ENCODE measurements at places on chromosomes 11 and 22.

DNA sequence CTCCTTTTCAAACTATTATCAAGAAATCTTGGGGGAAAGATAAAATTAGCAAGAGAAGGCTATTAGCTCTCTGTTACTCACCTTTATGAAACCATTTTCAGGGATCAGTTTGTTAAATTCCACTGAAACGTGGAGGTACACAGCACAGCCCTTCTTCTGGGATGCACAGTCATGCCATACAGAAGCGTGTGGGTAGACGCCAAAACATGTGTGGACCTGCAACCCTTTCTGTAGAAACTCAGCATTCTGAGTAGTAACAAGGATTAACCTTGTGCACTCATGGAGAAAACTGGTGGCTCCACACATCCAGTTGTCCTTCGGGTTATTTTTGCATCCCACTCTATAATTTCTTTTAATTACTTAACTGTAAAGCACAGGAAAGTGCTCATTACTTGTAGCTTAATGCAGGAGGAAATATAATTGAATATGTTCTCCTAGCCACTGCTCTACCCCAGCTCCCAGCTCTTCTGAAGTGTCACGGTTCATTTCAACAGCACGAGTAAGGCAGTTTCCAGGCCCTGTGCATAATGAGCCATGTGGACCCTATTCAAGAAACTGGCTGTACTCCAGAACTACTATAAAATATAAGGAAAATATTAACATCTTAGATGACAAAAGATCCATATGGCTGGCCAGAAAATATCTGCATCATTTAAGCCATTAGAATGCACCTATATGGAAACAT is 26.1 kb downstream of the BDNF start:
- DNase-seq, result no peak

- no peak for DNase-seq
These were observed 99.8 kb downstream of the MYO18B start for GRCh38 chr22:25841775-25842174.

DNA sequence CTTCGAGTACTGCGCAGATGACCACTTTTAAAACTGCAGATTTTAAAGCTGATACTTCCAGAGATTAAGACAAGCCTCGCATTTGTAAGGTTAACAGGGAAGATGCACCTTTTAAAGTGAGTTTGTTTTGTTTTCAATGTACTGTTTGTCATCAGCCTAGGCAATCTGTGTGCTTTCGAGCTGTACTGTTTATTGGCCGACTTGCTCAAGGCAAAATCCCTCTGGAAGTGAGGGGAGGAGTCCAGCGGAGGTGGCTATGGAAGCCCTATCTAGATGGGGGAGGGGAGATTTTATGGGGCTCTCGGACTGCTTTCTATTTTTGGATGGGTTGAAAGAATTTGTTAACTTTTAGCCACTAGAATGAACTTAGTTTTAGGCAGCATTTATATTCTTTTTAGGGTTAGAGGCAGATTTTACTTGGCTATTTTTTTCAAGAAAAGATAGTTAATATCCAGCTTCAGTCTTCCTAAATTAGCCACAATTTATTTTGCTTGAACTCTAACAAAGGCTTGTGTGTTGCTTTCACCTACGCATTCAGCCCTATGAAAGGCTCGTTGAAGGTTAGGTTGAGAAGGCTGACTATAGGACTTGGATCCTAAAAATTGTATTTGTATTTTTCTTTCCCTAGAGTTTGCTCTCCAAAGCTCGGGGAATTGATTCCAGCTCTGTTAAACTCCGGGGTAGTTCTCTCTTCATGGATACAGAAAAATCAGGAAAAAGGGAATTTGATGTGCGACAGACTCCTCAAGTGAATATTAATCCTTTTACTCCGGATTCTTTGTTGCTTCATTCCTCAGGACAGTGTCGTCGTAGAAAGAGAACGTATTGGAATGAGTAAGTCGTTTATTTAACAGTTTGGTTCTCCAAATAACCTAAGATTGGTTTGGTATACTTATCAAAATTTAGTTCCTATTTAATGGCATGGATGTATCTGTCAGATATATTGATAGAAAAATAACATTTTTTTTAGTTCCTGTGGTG is 2.1 kb downstream of the WEE1 start:
- DNase-seq, result no peak

GRCh38 chr11:1650918-1651262 is 21.3 kb downstream of the KRTAP5-5 start:
- no peak for DNase-seq

GRCh38 chr22:20019661-20020532 is 1.0 kb upstream of the TANGO2 start:
- DNase-seq, result no peak

- no peak for DNase-seq
These were observed 734.3 kb upstream of the ARHGAP42 start for GRCh38 chr11:99952816-99953215.

DNA sequence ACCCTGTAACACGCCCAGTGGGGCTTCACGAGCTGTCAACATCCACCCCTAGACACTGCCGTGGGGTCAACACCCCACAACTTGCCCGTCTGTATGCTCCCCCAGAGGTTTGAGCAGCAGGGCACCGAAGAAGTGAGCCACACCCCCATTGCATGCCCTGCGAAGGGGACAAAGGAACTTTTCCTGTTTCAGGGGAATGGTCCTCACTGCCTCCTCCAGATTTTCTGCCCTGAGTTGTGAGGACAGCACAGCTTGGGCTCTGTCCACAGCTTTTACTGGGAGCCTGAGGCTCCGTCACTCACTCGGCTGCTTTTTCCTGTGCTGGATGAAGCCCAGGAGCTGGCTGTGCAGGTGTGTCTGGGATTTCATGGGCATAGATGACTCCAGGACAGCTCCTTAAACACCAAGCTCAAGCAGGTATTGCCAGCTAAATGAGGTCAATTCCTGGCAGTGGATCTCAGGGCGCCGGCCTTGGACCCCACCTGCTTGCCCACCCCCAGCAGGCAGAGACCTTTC is 40.2 kb upstream of the CCDC188 start:
- no peak for DNase-seq

- DNase-seq, result peak; percentile 37
These were observed 108.5 kb downstream of the CD44 start for GRCh38 chr11:35247428-35247827.

GRCh38 chr11:117597071-117597470 is 199.9 kb downstream of the DSCAML1 start:
- no peak for DNase-seq

DNA sequence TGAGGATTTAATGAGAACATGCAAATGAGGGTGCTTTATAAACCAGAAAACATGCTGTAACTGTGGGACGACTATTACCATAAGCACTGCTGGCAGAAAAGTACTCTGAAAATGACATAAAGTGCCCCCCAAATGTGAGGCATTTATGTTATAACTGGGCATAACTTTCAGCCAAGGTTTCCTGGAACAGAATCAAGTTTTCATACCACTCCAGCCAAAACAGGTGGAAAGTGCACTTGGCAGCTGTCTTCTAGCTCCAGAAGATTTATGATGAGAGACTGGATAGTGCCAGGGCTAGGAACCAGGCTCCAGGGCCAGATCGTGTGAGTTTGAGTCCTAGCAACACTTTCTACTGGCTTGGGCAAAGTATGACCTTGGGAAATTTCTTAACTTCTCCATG is 339.2 kb downstream of the TENM4 start:
- no peak for DNase-seq

GRCh38 chr11:68136866-68137265 is 15.7 kb upstream of the CHKA start:
- DNase-seq, result no peak

DNA sequence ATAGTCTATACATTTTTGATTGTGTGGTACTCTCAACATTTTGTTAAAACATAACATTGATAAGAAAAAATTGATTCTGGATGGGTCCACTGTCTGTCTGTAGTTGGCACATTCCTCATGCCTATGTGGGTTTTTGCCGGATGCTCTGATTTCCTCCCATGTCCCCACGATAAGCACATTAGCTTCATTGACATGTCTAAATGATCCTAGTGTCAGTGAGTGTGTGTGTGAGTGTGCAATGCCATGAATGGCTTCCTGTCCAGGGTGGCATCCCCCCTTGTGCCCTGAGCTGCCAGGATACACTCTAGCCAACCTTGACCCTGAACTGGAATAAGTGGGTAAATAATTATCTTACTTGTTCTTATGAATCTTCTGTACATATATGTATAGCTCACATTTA is 5.4 kb downstream of the SFI1 start:
- no peak for DNase-seq

GRCh38 chr11:9656864-9657263 is 7.0 kb upstream of the SWAP70 start:
- no peak for DNase-seq

DNA sequence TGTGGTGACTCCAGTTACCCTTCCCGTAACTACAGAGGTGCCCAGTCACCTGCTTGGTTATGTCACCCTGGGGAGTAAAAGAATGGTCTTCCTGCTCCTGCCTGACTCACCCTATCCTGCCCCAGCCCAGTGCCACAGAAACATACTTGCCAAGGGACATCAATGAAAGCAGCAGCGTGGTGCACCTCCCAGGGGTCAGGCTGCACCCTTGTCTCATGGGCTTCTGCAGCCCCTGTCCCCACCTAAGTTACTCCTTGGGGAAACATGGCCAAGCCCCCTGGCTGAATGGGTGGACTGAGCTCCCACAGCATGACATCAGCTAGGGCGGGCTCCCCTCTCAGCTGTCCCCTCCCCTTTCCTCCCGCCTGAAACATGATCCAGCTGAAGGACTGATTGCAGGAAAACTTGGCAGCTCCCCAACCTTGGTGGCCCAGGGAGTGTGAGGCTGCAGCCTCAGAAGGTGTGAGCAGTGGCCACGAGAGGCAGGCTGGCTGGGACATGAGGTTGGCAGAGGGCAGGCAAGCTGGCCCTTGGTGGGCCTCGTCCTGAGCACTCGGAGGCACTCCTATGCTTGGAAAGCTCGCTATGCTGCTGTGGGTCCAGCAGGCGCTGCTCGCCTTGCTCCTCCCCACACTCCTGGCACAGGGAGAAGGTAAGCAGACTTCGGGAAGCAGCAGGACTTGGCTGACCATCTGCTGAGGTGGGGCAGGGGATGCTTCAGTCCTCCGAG is at the start of gene HTR3A:
TSS of gene HTR3A (plus strand) at position 368 of the 730 bp plus-strand sequence. CDS start at position 586, 218 bp downstream.
- no peak for DNase-seq

DNA sequence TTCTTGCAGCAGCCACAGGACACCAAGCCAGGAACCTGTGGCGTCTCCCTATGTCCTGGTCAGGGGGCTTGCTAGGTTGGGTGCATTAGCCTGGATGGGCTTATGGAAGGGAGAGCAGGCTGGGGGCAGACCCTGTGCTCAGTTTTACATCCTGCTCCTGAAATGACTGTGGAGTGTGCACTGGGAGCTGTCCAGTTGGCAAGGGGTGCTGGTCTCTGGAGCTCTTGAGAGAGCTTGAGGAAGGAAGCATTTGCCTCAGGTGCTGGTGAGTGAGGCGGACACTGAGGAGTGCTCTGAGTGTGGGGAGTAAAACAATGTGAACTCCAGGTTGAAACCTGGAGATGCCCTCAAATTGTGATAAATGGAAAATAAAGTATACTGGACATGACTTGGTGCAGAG is 3.4 kb downstream of the SCGB1D4 start:
- no peak for DNase-seq

DNA sequence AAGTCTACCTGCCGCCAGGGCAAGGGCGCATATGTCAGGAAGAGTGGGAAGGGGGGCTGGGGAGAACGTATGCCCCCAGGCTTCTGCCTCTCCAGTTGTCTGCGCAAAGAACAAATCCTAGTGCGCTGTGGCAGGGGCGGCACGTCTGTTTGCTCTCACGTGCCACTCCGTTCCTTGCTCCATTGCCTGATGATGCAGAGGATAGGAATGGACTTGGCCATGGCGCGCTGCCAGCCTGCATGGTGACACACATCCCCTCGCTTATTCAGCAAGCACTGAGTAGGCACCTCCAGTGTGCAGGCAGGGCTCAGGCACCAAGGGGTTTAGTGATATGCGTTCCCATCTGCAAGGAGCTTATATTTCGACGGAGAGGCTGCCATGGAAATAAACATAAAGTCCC is 45.4 kb upstream of the SLC22A12 start:
- no peak for DNase-seq

DNA sequence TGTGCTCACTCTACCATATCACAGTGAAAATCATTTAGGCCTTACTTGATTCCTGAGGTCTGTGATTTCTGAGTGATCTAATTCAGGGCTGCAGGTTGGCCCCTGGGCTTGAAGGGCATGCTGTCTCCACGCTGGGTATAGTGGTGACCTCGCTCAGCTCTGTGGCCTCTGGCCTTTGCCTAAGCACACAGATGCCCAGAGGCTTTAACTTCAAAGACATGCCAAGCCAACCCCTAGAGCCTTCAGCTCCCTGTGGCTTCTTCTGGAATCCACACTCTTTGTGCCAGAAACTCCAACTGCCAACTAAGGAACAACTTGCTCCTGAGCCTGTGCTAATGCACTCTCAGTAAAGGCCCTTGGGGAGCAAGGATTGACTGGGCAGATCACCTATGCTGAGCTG is 232.6 kb upstream of the MPPED2 start:
- no peak for DNase-seq

- DNase-seq, result no peak
These were observed 13.6 kb upstream of the TTLL12 start for GRCh38 chr22:43200555-43200954.

DNA sequence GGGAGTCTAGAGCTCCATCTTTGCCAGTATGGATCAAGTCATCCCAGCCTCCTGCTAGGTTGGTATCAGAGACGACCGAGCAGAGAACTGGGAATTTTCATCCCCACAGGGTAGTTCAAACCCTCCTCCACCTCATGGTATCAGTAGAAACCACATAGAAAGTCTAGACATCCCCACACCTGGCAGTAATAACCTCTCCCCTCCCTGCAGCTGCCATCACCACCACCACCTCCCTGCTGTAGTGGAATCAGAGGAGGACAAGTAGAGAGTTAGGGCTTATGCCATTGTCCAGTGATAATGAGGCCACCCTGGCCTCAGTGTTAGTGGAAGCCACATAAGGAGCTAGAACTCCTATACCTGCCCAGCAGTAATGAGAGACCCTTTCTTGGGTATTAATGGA is 34.3 kb downstream of the BTG4 start:
- no peak for DNase-seq

GRCh38 chr11:9849389-9849788 is 185.5 kb downstream of the SWAP70 start:
- no peak for DNase-seq

GRCh38 chr11:491358-491757 is 15.7 kb downstream of the RNH1 start:
- no peak for DNase-seq

- no peak for DNase-seq
These were observed 122.5 kb upstream of the FGF3 start for GRCh38 chr11:69941546-69942332.

GRCh38 chr11:117160826-117161225 is 16.7 kb downstream of the PAFAH1B2 start:
- DNase-seq, result no peak

Measured in stimulated activated CD4-positive, alpha-beta T cell treated with anti-CD3 and anti-CD28 coated beads, TNF-alpha, amount 100 ng/mL, for 4 hours (primary cell).